ENCODE measurements at places on chromosomes 6 and 20.

DNA sequence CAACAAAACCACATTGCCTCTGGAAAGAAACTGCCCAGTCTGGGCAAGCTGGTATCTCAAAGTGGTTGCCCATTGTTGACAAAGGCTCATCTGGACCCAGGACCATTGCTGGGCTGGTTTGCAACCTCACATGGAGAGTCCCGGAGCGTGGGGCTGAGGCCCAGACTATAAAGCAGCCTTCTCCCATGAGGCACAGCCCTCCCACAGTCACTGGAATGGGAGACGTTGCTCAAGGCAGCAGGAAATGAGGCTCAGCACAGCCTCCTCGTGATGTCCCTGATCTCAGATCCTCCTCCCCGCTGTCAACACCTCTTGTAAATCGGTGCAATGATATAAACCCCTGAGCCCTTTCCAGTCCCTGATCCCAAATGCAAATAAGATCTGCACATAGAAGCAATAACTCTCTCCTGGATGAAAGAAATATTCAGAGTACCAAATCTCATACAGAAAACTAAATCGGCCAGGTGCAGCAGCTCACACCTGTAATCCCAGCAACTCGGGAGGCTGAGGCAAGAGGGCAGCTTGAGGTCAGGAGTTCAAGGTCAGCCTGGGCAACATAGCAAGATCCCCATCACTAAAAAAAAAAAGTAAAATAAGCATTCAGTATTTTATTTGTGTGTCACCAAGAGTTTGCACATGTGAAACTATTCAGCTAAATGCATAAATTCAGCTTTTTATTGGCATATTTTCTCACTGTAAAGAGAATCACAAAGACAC, 103.0 kb upstream of the RREB1 start:
- no peak for DNase-seq

GRCh38 chr6:30260036-30260504, 46.9 kb upstream of the TRIM26 start:
- no peak for DNase-seq

DNA sequence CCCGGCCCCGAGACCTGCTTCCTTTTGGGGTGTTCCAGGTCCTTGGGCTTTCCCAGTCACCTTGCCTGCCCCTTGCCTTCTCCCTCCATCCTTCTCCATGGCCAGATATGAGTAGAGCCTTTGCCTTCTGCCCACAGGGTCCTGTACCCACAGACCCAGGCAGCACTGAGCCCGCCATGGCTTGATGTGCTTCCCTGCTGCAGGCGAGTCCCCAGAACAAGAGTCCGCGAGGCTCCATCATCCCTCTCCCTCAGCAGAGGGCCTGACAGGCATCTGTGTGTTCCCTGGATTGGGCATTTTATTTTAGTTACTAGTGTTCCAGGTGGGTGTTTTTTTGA, 21.9 kb downstream of the PYGB start:
- no peak for DNase-seq

DNA sequence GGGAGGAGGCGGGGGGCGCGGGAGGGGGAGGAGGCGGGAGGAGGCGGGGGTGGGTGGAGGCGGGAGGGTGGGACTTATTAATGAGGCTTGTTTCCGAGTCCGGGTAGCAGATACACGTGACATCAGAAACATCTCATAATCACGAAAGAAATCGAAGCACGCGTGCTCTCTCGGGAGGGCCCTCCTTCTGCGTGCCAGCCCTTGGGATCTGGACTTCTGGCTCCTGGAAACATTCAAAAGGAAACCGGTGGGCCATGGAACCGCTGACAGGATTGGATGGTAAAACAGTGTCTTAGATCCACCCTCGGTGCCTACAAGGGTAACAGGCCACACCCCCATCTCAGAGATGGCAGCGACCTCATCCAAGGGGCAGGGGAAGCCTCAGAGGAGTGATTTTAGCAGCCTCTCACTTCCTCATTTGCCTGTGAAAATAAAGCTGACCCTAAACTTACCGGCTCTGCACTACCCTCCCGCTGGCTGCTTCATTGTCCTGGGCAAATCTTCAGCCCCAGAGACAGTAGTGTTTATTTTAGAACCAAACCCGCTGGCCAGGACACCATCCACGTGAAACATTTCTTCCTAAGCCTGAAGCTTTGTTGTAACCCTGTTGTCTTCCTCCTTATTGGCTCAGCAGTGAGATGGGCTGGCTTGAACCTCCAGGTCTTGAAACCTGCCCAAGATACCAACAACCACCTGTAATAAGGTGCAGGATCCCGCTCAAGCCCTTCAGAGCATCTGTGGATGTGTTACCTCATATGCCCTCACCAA, 97.5 kb downstream of the PSMG4 start:
- peak; percentile 43 for DNase-seq

- DNase-seq, result no peak
These were observed 11.2 kb upstream of the NCOA5 start for GRCh38 chr20:46100988-46101387.

DNA sequence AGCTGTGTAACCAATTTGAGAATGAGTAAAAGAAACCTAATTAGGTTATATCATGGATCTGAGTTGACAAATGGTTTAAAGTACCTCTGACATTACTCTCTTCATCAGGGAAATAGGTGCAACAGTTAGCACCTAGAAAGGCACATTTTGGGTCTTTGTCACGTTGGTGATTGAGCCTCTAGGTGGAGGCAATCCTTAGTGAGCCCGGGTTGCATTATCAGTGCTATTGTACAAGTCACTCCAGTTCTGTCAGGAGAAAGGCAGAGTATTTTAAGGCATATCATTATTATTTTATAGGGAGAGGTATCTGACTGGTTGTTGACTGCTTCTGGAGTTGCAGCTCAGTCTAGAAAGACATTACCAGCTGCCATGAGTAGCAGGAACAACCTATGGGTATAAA, 54.9 kb downstream of the TRIM27 start:
- no peak for DNase-seq

DNA sequence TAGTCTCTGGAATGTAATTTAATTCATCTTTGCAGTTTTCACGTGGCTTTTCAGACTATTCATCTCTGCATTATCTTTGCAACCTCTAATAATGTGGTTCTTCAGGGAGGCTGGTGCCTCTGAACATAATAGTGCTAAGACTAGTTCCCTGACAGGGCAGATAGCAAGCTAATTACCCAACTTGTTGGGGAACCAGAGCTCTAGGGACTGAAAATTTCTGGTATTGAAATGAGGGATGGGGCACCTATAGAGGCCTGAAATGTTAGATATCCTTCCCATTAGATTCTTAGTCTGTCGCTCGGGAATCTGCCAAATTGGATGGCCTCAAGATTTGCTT, 693.6 kb upstream of the MAP3K7 start:
- DNase-seq, result no peak

DNA sequence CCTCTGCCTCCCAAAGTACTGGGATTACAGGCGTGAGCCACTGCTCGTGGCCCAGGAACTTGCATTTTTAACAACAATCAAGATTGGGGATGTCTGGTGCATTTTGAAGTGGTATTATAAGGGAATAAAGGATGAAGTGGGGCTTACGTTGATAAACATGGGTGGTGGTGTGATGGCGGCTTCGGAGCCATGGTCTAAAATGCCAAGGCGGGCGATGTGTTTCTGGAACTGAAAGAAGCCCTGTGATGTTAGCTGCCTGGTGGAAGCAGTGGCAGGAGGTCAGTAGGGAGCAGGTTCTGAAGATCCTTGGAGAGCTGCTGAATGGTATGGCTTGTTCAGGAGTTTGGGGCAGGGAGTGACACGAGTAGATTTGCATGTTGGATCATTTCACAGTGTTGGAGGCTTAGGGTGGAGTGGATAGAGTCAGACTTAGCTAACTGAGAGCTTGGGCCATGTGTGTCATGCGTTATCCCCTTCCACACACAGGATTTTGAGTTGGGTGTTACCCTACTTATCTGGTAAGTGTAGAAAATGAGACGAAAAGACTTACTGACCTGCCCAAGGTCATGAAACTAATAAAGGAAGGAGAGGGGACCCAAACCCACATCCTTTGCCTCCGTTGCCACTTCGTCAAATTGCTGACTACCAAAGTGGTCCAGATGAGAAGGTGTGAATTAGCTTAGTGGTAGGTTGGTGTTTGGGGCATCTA, 1.5 kb downstream of the NELFCD start:
- DNase-seq, result no peak

GRCh38 chr20:45826381-45827019, 612 bp downstream of the TNNC2 start:
- peak; percentile 70 for DNase-seq

- DNase-seq, result peak; percentile 51
These were observed 304.4 kb downstream of the PREX1 start for GRCh38 chr20:48523191-48523995.

- DNase-seq, result peak; percentile 41
These were observed 21.8 kb downstream of the PCK1 start for GRCh38 chr20:57582432-57583288.
